SW 1271 (cell line): ENCODE measurements at places on chromosomes 5 and 9.
A peak's percentile ranks its signal among the peaks of the same experiment; 100 is the strongest.

- no peak for DNase-seq
Measured at GRCh38 chr5:54450542-54450941, 5.0 kb upstream of the HSPB3 start.

- peak; percentile 37 for DNase-seq
Measured at GRCh38 chr9:83920469-83920926, 734 bp downstream of the KIF27 start.

GRCh38 chr5:16866795-16867576 lies 69.1 kb downstream of the MYO10 start:
- DNase-seq: no peak

DNA sequence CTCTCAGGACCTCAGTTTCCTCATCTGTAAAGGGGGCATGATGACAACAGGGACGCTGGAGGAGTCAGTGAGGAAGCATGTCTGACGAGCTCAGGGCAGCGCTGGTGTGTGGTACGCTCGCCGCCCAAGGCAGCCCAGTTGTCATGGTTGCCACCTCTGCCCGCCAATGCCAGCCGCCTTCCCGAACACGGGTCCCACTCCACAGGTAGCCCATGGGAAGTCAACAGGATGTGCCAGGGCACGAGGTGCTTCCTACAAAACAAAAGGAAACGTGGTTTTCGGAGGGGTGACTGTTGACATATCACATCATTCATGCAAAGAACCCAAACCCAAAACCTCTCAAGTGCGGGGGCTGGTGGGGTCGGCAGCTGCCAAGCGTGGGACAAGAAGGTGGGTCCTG lies 58.1 kb downstream of the NEK6 start:
- DNase-seq: no peak

DNA sequence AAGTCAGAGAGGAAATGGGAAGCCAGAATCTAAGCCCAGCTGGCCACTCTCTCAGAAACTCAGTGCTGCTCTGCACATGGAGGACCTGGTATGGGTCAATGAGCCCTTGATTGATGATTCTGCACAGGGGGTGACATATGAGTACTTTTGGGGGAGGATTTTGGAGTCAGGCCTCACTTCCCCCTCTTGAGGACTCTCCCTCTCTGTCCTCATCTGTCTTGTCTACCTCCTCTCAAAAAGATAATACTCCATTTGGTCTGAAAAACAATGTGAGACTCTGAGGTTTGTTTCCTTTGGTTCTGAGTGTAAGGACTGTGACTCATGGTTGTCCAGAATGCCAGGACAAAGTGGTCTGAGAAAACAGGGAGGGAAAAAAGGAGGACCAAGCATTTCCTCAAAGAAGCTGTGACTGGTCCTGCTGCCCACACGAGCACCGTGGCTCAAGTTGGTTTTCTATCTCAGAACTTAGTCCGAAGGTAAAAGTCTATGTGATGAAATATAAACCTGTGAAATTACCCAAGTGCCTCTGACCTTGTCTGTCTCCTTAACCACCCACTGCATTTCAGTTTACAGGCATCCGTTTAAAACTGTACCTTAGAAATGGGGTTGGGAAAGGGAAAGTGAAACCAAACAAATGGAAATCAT lies 11.1 kb downstream of the TTC39B start:
- DNase-seq: peak; percentile 26

GRCh38 chr5:56569566-56569965 lies 245.8 kb upstream of the MAP3K1 start:
- DNase-seq: peak; percentile 11

GRCh38 chr5:144247131-144247530 lies 76.5 kb downstream of the KCTD16 start:
- DNase-seq: no peak

GRCh38 chr9:89801742-89802670 lies 197.2 kb downstream of the GADD45G start:
- DNase-seq: no peak

DNA sequence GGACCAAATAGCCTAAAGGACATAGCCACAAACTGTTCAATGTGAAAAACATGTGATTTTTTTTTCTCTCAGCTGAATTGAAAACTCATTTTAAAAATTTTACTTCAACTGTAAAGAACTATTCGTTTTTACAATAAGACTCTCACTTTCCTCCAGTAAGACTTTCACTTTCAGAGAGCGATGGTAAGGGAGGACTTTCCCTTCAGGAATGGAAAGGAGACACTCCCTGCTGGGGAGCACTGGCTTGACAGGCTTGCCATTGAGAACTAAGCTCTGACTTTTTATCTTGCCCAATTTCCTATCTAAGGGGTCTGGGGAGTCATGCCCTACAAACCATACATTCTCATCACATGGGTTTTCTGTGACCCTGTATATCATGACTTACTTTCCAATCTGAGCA lies 186.7 kb downstream of the CFAP90 start:
- DNase-seq: no peak
